ENCODE measurements at places on chromosomes 11 and 22.

DNA sequence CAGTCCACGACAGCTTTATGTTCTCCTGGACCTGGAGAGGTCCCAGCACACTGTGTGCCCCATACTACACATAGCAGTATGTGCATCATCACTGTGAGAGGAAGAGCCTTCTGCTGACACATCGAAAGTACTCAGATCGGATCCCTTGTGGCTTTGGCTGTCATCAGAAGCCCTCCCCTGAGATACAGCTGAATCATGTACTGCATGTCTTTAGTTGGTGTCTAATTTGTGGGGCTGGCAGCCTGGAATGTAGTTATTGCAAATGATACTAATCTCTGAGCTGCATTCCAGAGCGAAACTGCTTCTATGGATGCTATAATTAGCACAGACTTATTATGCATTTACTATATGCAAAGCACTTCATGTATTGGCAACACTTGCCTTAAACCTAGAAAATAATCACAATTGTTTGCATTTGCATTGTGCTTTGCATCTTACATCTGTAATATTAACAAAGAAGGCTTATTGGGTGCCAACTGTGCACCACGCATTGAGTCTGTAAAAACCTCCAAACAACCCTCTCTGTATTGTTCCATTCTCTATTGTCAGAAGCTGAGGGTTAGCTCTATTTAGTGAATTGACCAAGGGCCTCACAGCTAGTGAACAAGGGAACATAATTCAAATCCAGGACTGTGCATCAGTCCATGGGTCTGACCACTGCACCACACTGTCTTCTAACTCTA, 89.2 kb upstream of the CRTAM start:
- no peak for DNase-seq

GRCh38 chr11:41235668-41236067, 223.8 kb downstream of the LRRC4C start:
- DNase-seq: no peak

- DNase-seq: no peak
Measured at GRCh38 chr22:38174626-38175025, 7.0 kb downstream of the PLA2G6 start.

- no peak for DNase-seq
Measured at GRCh38 chr11:27357250-27357649, 5.8 kb downstream of the CCDC34 start.

DNA sequence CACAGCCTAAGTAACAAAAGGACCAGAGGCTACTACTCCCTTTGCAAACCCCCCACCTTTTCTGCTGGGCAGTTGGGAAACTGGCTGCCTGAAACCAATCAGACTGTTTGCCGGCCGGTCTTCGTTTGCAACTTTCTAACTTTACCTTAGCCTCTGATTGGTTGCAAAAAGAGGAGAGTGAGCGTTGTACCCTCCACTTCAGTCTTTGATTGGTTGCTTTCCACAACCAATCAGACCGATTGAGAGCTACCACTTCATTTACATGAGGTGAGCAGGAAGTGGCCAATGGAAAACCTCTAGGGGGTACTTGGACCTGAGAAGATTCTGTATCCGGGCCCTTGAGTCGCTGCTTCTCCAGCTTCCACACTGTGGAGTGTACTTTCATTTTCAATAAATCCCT, 18.8 kb upstream of the CLNS1A start:
- no peak for DNase-seq

GRCh38 chr11:66509131-66509561, 1.3 kb upstream of the BBS1 start:
- no peak for DNase-seq

GRCh38 chr11:11313426-11313825, 39.6 kb downstream of the CSNK2A3 start:
- no peak for DNase-seq

- DNase-seq: no peak
Measured at GRCh38 chr11:117597071-117597470, 199.9 kb downstream of the DSCAML1 start.

DNA sequence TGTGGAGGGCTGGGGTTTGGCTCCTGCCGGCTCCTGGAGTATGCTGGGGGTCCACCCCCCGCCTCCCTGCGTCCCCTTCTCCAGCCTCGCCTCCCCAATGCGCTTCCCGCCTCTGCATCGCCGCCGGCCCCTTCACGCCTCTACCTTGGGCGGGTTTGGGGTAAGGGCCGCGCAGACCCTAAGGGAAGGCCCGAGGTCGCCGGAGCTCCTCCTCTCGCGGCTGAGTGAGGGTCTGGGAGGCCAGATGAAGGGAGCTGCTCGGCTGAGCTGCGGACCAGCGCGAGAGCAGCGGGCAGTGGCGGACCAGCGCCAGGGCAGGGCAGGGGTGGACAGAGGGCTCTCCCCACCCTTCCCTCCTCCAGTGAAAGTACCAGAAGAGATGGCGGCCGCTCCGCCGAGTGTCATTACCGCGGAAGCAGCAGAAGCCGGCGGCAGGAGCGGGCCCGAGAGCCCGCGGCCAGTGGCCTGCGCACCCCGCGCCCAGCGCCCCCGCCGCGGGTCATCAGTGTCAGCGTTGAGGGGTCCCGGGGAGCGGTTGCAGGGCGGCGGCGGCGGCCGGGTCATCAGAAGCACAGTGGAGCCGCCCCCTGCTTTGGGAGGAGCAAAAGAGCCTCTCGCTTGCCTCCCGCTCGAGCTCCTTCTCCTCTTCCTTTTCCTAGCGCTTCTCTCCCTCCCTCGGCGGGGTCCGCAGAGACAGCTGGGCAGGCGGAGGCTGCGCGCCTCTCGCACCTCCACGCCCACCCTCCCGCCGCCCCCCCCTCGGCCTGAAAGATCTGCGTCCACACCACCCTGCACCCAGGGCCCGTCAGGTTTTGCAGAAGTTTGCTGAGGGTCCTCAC, 255.6 kb upstream of the CADM1 start:
- no peak for DNase-seq

DNA sequence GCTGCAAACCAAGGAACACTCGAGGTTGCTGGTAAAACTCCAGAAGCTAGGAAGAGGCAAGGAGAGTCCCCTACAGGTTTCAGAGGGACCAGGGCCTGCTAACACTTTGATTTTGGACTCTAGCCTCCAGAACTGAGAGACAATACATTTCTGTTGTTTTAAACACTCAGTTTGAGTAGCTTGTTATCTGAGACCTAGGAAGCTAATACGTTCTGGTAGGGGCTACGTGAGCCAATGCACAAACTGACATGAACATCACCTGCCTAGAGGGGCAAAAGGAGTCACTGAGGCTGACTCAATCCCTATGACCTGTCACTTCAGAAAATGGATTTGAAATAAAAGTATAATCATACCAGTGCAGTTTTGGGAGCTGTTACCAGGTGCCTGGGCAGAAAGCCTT, 565.8 kb upstream of the CCDC90B start:
- DNase-seq: no peak

DNA sequence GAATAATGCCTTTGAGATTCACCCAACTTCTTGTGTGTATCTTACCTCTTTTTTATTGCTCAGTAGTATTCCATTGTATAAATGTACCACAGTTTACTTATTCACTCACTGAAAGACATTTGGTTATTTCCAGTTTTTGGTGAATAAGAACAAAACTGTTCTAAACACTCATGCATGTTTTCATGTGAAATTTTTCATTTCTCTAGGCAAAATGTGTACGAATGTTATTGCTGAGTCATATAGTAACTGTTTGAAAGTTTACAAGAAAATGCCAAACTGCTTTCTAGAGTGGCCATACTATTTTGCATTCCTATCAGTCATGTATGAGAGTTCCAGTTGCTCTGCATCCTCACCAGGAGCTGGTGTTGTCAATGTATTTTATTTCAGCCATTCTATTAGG, 8.8 kb upstream of the EMSY start:
- DNase-seq: no peak

- DNase-seq: no peak
Measured at GRCh38 chr11:19281041-19281440, 40.3 kb upstream of the E2F8 start.

- peak; percentile 15 for DNase-seq
Measured at GRCh38 chr11:132186699-132187098, 816.3 kb downstream of the NTM start.

DNA sequence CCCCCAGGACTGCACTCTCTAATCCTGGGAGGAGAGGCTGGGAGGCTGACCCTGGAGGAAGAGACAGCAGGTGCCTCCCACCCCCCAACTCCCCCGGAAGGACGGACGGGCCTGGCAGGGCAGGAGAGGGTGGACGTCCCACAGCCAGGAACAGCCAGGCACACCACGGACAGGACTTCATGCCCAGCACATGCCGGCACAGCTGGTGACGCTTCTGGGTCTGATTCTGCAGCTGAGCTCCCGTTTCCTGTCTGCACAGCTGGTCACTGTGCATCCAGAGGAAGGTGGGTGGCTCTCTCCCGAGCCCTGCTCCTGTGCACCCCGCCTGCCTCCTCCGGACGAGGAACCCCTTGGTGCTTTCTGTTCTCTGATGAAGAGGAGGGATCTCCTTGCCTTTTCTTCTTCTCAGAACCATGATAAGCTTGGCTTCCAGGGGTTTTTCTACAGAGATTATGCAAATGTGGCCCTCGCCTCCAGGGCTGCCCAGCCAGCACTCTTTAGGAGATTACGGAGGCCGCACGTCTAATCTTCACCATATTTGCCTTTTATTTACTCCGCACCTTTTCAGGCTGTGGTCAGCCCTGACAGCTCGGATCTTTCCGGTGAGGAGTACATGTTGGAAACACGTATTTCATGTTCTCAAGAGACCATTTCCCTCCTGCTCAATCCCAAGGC, 1295.8 kb downstream of the BRD1 start:
- DNase-seq: peak; percentile 57

DNA sequence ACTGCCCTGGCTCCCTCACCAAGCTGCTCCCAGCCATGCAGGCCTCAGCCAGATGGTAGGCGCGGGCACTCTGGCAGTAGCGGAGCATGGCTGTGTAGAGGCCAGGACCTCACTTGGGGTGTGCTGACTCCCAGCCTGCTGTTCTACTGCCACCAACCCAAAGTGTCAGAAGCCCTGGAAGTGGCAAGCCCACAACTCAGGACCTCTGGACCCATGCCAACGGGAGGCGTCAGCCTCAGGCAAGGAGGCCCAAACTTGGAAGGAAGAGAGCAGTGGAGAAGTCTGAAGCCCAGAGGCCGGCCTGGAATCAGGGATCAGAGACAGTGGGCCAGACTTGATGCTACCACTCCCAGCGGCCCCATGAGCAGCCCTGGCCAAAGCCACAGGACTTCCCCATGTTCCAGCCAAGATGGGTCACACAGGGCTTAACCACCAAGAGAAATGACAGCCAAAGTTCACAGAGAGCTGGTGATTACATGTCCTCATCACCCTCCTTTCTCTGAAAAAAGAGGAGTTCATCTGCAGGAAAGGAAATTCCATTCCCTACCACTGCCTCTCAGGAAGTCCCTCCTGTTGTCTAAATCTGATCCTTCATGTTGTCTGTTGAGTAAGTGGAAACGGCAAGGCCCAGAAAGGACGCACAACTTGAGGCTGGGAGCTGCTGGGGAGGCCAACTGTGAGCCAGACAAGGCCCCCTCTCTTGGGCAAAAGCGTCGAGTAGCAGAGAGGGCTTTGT, 4.4 kb downstream of the ARRB1 start:
- DNase-seq: no peak

GRCh38 chr11:25441421-25441820, 890.5 kb upstream of the ANO3 start:
- no peak for DNase-seq

- DNase-seq: peak; percentile 23
Measured at GRCh38 chr11:69292221-69292648, 1.7 kb upstream of the MYEOV start.

DNA sequence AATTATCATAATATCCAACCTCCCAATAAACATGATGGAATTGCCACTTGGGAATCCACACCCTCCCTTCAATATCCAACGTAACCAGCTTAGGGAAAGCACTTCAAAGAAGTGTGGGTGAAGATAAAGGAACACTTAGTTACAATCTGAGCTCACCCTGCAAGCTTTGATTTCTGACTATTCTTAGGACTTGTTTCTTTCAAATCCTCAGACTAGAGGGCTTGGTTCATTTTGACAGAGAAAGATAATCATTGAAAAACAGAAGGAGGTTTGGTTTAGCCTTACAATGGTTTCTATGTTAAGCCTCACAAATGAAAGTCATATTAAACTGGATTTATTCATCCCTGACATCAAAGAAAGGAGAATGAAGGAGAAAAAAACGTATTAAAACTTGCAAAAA, 57.9 kb upstream of the SYT13 start:
- no peak for DNase-seq

DNA sequence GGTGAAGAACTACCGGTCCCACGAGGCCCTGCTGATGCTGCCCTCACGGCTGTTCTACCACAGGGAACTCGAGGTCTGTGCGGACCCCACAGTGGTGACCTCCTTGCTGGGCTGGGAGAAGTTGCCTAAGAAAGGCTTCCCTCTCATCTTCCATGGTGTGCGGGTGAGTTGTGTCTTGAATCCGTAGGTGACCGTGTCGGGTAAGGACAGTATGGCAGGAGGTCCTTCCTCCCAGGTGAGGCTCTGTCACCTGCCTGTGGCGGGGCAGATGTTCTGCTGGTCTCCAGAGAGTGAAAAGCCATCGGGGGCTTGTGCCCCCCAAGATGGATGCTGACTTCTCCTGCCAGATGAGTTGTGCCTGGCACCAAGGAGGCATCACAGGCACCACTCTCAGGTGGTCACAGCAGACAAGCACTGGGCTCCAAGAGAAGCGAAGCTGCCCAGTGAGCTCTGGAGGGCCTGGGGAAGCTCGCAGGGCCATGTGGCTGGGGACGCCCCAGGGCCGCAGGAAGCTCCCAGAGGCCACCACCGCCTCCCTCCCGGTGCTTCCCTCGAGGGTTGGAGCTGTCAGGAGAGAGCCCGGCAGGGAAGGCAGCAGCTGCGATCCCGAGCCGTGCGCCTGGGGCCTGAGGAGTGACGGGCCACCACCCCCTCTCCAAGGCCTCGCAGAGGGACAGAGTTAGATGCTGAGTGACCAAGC, 17.3 kb upstream of the PANX2 start:
- DNase-seq: no peak

DNA sequence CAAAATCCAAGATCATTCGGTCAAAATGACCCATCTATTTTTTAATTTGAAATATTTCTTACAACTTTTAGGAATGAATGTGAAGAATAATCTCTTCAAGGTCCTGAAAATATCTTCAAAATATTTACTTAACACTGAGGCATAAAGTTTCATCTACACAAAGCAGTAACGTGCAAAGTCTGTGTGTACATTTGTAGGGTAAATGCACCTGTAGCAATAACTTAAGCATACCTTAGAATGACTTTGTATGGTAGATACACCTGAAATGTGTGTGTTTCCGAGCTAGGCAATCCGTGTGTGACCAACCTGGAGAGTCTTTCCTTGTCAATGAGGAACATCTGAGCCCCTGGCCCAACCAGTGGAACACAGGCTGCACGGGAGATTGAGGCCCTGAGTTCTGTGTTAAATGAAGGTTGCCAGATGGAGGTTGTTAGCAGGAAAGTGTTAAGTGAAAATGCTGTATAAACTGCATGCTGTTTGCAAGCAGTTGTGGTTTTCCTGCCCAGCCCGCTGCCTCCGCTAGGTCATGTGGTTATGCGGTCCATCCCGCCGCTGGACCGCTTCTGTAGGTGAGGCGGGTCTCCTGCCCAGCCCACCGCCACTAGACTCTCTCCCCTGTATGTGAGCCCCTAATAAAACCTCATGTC, 7.6 kb upstream of the CTR9 start:
- no peak for DNase-seq

Measured in WERI-Rb-1 (cell line).